ENCODE measurements at places on chromosomes 16 and 17. TPM values are rescaled to one million over a fixed set of nuclear protein-coding genes. Genes with fewer than 3 reads are reported as not detected.
A peak's percentile ranks its signal among the peaks of the same experiment; 100 is the strongest.

Gene PRAC1
- not detected for total RNA-seq

Gene MRM1
- total RNA-seq = 4.8 TPM

GRCh38 chr16:57892041-57892440, 78.9 kb downstream of the CNGB1 start:
- no peak for ATAC-seq

Gene KRTAP1-5
- not detected for total RNA-seq

Gene CIBAR2
- total RNA-seq = not detected

DNA sequence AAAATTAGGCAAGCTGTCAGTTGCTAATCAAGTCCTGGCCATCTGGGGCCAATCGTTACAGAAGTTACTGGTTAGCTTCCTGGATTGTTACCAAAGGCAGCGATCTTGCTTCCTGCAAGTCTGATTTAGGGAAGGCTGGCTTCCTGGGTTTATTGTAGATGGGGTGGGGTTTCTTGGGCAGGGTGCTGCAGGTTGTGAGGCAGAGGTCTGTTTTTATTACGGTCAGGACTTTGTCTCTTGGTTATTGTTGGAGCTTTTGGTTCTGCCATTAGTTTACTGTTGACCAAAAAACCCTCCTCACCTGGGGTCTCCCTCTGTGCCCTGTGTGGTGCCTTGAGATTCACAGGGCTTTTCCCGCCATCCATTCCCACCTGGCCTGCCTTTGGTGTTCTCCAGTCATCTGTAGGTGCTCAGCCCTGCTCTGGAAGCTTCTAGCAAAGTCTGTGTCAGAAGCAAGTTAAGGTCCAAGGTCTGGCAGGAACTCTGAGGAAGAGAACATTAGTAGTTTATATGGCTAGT, 36.9 kb downstream of the SLC47A1 start:
- ATAC-seq = no peak

- ATAC-seq = no peak
These were observed 7.9 kb upstream of the MON1B start for GRCh38 chr16:77183137-77183536.

Gene AGRP
- not detected for total RNA-seq

Gene CENPX
- 71.8 TPM for total RNA-seq

GRCh38 chr16:30775392-30776188, 11.4 kb downstream of the ZNF629 start:
- peak; percentile 77 for ATAC-seq

GRCh38 chr16:17403156-17403809, 67.5 kb downstream of the XYLT1 start:
- no peak for ATAC-seq

- ATAC-seq = peak; percentile 27
These were observed at the start of gene MYO15B for GRCh38 chr17:75587675-75588595. Gene MYO15B (plus strand): TSS chr17:75587800. CDS start chr17:75588058, 258 bp downstream.

GRCh38 chr16:13041180-13041579, 139.8 kb downstream of the SHISA9 start:
- ATAC-seq = no peak

Gene EVI2B
- total RNA-seq = 1.3 TPM

DNA sequence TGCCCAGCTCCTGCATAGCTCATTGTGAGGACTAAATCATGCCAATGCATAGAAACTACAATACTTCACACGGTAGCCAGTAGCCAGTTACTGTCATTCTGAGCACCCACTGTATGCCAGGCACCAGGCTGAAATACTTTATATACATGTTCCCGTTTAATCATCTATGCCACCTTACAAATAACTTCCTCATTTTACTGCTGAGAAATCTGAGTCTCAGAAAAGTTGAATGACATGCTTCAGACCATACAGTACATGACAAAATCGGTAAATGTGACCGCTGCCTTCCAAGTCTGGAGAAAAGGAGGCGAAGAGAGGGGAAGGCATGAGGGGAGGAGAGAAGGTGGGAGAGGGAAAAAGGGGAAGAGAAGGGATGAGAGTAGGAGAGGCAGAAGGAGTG, 9.2 kb upstream of the TLCD3B start:
- ATAC-seq = no peak

Gene C16orf74
- total RNA-seq = 10.9 TPM

Gene CLEC10A
- total RNA-seq = 0.92 TPM

GRCh38 chr17:59893676-59894100, 767 bp downstream of the RPS6KB1 start:
- no peak for ATAC-seq

DNA sequence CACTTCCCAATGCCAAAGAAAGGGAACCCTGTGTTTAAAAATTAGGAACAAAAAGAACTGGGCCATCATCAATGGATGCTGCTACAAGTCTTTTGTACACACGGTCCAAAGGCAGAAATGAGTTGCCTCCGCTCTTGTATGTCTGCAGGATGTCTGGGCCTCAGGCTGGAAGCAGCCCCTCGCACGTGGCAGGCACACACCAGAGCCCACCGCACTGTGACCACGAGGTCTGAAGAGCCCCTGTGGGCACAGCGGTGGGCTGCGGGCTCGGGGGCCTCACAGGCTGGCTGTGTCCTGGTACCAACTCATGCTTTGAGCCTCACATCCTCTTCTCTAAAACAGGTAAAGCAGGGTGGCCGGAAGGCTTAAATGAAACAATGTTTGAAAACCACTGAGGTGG, 309.3 kb downstream of the C16orf95 start:
- no peak for ATAC-seq

Gene TBC1D3I
- total RNA-seq = 0.68 TPM

DNA sequence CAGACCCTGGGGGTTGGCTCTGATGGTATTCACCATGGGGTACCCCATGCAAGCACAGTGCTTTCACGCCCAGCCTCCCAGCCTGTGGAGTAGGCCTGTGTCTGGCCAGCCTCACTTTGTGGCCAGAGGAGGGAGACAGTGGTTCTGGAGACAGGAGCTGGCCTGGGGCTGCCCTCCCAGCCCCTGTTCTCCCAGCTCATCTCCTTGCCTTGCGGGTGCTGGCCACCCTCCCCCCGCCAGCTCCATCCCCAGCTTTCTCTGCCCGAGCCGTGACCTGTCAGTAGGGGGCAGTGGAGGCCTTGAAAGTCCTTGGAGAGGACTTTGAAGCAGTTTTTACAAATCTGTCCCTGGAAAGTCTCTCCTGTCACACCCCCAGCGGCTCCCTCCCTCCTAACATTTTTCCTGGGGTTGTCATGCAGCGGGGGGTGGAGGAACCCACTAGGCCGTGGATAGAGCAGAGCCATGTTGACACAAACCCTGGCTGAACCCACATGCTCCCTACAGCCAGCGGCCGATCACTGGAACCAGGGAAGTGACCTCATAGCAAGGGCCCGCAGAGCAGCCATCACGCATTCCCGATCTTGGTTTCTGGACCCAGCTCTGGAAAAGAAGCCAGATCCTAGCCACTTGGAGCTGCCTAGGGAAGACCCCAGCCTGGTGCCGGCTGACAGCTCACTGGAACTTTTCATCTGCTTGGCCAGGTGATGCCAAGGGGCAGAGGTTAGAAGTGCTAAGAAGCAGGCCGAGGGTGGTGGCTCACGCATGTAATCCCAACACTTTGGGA, 289.4 kb downstream of the SEC14L1 start:
- peak; percentile 7 for ATAC-seq

GRCh38 chr16:86988920-86989696, 328.1 kb downstream of the C16orf95 start:
- no peak for ATAC-seq

GRCh38 chr17:81695801-81696200, 7.4 kb upstream of the MRPL12 start:
- peak; percentile 17 for ATAC-seq

Gene RNF112
- 1.1 TPM for total RNA-seq

DNA sequence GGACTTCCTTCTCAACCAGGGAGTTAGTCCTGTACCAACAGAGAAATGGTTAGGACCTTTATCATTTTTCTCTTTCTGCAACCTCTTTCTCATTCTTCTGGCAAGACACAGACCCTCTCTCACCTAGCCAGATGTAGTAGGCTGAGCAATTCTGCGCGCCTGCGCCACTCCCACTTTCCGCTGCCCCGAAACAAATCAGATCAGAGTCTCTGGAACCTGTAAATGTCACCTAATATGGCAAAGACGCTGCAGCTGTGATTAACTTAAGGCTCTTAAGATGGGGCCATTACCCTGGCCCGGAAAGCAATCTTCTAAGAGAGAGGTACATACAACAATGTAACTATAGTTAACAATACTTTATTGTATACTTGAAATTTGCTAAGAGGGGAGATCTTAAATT, 94.3 kb upstream of the ASIC2 start:
- ATAC-seq = no peak

Gene KRTAP3-2
- not detected for total RNA-seq

Gene RBFOX1
- total RNA-seq = not detected

DNA sequence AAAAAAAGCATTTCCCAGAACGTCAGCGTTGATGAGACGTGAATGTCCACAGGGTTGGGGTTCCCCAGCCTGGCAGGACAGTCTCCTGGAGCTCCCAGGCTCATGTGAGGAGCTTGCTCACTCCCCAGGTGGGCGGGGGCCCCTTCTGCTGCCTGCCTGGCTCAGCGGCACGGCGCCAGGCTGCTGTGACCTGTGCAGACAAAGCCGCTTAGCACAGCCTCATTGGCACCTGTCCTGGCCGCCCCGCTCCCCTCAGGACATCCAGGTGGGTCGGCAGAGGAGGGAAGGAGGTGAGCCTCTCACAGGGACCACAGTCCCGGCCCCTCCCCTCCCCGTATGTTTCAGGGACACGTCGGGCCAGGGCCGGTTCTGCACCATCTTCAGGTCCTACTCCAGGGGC, 12.9 kb upstream of the WFIKKN1 start:
- ATAC-seq = no peak

Gene CHST4
- 0.16 TPM for total RNA-seq

DNA sequence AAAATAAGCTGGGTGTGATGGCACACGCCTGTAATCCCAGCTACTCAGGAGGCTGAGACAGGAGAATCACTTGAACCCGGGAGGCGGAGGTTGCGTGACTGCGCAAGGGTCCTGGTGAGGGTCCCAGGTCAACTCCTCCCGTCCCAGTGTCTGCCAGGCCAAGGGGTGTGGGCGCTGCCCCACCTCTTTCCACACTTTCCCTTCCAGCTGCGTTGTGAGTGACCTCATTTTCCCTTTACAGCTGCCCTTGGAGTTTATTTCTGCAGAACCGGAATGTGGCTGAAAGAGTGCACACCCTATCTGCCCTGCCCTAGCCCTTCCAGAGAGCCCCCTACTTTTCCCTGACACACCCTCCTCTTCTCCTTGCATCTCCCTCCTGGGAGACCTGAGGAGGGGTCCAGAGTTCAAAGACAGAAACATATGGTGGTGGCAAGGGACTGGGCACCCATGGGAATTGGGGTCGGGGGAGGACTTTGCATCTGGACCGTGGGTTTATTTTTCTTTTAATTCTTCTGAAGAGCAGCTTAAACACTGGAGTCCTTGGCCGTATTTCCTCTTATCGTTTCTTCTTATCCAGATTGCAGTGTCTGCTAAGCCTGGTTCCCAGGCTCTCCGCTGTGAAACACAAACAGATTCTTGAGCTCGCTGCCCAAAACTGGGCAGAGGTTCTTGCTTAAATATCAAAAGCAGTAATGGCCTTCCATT, 20.9 kb downstream of the MRC2 start:
- ATAC-seq = no peak

DNA sequence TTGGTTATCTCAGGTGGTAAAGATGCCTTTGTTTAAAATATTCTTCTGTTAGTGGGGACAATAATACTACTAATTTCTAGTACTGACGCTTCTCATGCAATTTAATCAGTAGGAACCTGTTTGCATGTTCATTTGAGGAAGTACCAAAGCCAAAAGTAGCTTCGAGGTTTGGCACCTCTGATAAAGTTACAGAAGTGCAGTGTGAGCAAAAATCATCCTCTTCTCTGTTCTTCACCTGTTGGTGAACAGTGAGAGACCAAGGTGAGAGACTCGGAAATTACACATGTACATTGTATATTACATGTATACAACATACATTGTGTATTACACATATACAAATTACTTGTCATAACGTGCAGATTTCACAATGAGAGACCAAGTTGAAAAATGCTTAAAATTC, 404.6 kb downstream of the MAF start:
- no peak for ATAC-seq
